A549 treated with ZK216348 at 1 μM for 4 hours (cell line): ENCODE measurements at places on chromosomes 1 and 21. TPM values are rescaled to one million over a fixed set of nuclear protein-coding genes. Genes with fewer than 3 reads are reported as not detected.

The TINAGL1 gene
- 0.60 to 1.4 TPM (median 0.86 TPM) in 5 replicates for total RNA-seq

The SMPDL3B gene
- 1.1 to 1.5 TPM (median 1.2 TPM) in 5 replicates for total RNA-seq

The IGSF3 gene
- 14.3 to 23.2 TPM (median 19.3 TPM) in 5 replicates for total RNA-seq

The TTC4 gene
- total RNA-seq, result 24.9 to 40.9 TPM (median 28.5 TPM) in 5 replicates

The IVL gene
- total RNA-seq, result 0.15 TPM in 1 of 5 replicates, not detected in the others

The INKA2 gene
- total RNA-seq, result 1.6 to 2.5 TPM (median 2.2 TPM) in 5 replicates

The VWA5B1 gene
- not detected in 5 replicates for total RNA-seq

The FABP3 gene
- not detected in 5 replicates for total RNA-seq

The SAMSN1 gene
- not detected in 5 replicates for total RNA-seq

The SLC2A5 gene
- 0.13 to 0.48 TPM (median 0.25 TPM) in 4 of 5 replicates, not detected in the other for total RNA-seq

The DYNLT5 gene
- total RNA-seq, result not detected in 5 replicates

The SYT6 gene
- 0.20 to 0.63 TPM (median 0.51 TPM) in 5 replicates for total RNA-seq

The RBBP4 gene
- 64.9 to 87.5 TPM (median 75.0 TPM) in 5 replicates for total RNA-seq

The TMPRSS2 gene
- total RNA-seq, result 0.07 TPM in 1 of 5 replicates, not detected in the others

The MTARC1 gene
- total RNA-seq, result 8.2 to 12.0 TPM (median 9.9 TPM) in 5 replicates

The RCSD1 gene
- total RNA-seq, result 0.08 to 0.10 TPM in 2 of 5 replicates, not detected in the others

The GPR161 gene
- total RNA-seq, result 8.7 to 21.3 TPM (median 16.4 TPM) in 5 replicates

The ETNK2 gene
- total RNA-seq, result 4.6 to 8.1 TPM (median 6.6 TPM) in 5 replicates

The PALMD gene
- total RNA-seq, result 0.11 to 1.1 TPM (median 0.40 TPM) in 5 replicates

The FCRLA gene
- total RNA-seq, result not detected in 5 replicates

The S100A2 gene
- total RNA-seq, result 19.1 to 29.3 TPM (median 27.2 TPM) in 5 replicates

The CAMK1G gene
- total RNA-seq, result 0.14 to 0.58 TPM (median 0.15 TPM) in 4 of 5 replicates, not detected in the other

The KRTAP12-2 gene
- not detected in 5 replicates for total RNA-seq

The ALG14 gene
- 4.2 to 7.3 TPM (median 6.7 TPM) in 5 replicates for total RNA-seq

The UBASH3A gene
- 0.09 to 0.28 TPM (median 0.18 TPM) in 5 replicates for total RNA-seq

The SLC44A5 gene
- total RNA-seq, result 0.09 to 0.14 TPM (median 0.11 TPM) in 3 of 5 replicates, not detected in the others

The BEST4 gene
- total RNA-seq, result 0.26 to 0.42 TPM (median 0.38 TPM) in 5 replicates

The SKI gene
- 16.8 to 27.1 TPM (median 25.8 TPM) in 5 replicates for total RNA-seq

The MYOG gene
- not detected in 5 replicates for total RNA-seq

The RGS13 gene
- total RNA-seq, result not detected in 5 replicates

The FCAMR gene
- total RNA-seq, result 0.14 TPM in 1 of 5 replicates, not detected in the others

The TNNI3K gene
- not detected in 5 replicates for total RNA-seq

The KRTAP19-3 gene
- not detected in 5 replicates for total RNA-seq

The KRTAP11-1 gene
- not detected in 5 replicates for total RNA-seq

The LCE3D gene
- 0.82 to 1.8 TPM (median 1.3 TPM) in 5 replicates for total RNA-seq

The FALEC gene
- not detected in 5 replicates for total RNA-seq

The PROK1 gene
- not detected in 5 replicates for total RNA-seq

The CLCA4 gene
- total RNA-seq, result not detected in 5 replicates

The RWDD3 gene
- 6.2 to 11.0 TPM (median 10.1 TPM) in 5 replicates for total RNA-seq
